ENCODE measurements at places on chromosomes 5 and 9.

DNA sequence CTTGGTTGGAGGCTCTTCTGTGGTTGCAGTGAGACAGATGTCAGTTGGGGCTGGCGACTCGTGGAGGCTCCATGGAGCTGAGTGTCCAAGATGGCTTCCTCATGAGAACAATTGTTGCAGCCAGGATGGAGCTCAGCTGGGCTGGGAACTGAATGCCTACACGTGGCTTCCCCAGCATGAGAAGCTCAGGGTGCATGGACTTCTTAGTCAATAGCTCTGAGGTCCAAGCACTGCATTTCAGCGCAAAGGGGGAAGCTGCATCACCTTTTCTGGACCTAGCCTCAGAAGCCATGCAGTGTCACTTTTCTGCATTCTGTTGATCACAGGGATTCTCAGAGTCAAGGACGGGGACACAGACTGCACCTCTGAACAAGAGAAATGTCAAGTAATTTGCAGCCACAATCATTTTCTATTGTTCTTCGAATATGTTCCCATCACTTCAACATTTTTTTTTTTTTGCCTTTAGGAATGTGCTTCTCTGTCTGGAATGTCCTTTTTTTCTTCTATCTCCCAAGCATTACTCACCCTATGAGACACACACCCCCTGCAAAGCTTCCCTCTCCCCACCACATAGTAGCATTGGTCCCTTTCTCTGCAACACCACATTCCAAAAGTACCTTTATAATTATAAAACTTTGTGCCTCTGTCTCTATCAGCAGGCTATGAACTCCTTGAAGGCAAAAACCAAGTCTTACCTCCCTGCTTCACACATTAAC is 57.5 kb upstream of the STK32A start:
- no peak for DNase-seq

DNA sequence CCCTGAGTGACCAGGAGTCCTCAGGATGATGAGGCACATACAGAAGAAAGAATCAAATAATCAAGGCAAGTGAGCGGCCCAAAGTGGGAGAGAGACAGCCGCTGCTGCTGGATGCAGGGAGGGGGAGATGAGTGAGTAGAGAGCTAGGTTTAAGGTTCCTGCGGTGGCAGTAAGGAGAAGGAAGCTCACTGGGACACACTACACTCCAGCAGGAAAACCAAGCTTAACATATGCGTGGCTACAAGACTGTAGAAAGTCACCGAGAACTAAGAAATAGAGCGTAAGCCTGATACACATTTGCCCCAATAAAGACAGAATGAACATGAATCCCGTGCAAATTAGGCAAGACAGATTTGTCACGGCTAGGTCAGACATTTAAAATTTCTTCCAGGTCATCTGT is 470.2 kb downstream of the KDM4C start:
- no peak for DNase-seq

DNA sequence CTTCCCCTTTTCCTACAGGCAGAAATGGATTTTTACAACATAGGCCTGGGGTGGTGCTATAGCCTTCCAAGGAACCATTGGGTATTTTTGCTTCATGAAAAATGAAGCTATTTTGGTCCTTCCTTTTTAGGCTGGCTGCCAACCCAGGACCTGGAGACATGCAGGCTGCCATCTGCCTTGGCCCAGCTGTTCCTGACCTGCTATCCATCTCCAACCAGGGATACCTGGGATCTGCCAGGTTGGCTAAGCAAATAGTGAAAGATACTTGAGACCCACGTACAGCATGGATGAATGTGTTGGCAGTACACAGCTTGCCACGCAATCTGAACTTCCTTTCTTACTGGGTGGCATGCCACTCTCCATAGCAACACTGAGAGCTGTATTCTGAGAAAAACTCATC is 31.1 kb downstream of the MRPS27 start:
- DNase-seq: no peak

DNA sequence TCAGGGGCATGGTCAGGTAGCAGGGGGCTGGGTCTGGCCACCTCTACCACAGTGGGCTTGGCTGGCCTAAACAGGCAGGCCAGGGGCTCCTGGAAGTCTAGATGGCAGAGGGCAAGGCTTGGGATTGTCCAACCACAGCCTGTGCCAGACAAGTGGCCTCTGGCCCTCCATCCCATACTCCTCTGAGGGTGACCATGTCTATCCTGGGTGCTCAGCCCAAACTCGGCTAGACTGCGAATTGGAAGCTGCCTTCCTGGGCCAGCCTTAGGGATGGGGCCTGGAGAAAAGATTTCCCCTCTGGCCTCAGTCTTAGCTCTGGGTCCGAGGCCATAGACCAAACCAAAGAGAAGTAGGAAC is 110.5 kb downstream of the PHF2 start:
- DNase-seq: no peak

- no peak for DNase-seq
These were observed 3.9 kb downstream of the SETX start for GRCh38 chr9:132350861-132351315.

- no peak for DNase-seq
These were observed 27.8 kb downstream of the LARP1 start for GRCh38 chr5:154782812-154783592.

DNA sequence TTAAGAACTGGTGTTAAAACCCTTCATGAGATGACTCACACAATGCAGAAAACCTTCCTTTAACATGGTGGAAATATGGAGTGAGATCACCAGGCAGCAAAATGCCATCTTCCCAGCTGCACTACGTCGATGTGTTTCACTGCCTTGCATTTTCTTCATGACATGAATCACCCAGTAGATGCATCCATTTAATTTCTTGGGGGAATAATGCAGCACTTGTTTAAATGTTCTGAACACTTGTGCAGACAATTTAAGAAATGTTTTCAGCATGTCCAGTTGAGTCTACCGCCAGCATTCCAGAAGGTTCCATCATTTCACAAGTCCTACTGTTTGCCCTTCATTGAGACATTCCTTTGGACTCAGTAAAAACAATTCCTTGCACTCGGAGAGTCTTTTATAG is 81.6 kb downstream of the ADAMTS16 start:
- no peak for DNase-seq

DNA sequence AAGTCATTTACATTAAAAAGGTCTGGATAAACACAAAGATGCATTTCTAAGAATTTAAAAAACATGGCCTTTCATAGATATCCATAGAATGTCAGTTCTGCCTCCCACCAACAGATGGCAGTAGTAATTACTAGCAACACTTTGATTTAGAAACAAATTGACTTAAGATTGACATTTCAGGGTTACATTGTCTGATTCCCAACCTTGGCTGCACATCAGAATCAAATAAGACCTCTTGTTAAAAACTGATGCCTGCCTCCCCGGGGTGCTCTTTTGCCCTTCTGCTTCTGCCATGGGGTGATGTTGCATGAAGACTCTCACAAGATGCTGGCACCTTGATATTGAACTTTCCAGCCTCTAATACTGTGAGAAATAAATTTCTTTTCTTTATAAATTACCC is 146.2 kb upstream of the GPR151 start:
- no peak for DNase-seq

GRCh38 chr5:122327110-122327509 is 15.1 kb downstream of the SNCAIP start:
- no peak for DNase-seq
